Stimulated activated CD4-positive, alpha-beta T cell treated with anti-CD3 and anti-CD28 coated beads, TNF-alpha, amount 100 ng/mL, for 1 hour (primary cell): ENCODE measurements at places on chromosomes 3 and 15.

DNA sequence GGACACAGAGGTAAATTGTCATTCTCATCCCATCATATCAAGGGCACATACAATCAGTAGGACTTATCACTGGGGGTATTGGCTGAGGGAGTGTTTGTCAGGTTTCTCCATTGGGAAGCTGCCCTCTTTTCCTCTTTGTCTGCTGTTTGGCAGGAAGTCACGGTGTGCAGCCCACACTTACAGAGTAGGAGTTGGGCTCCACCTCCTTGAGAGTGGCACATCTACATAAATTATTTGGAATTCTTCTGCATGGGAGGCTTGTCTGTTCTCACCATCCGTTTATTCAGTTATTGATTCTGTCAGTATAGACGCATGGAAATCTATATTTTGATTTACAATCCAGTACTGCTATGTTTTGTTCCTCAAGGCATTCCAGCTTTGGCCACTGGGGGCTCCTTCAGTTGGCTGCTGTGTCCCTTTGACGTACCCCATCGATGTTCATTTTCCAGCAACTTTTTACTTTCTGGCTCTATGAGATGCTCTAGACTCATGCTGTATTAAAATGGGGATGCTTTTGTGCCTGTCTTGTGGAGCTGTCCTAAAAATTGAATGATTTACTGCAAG lies 200.3 kb downstream of the SLCO3A1 start:
- DNase-seq = no peak

DNA sequence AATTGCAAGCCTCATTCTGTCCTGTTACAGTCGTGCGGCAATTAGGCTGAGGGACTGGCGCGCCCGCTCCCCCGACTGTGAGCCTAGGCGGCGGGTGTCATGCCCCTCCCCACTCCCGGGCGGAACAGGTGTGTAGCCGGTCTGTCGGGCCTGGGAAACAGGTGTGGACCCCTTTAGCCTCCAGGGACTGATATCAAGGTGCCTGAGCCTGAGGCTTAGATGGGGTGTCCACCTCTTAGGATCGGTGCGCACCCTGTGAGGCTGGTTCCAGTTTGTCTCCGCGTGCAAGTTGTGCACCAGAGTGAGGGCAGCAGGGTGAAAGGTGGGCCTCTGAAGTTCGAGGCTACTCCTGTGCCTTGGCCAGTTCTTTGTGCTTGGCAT lies 686 bp downstream of the VPS8 start:
- DNase-seq = no peak

GRCh38 chr3:143358155-143358792 lies 238.7 kb downstream of the CHST2 start:
- DNase-seq = no peak

- no peak for DNase-seq
Measured at GRCh38 chr3:127408684-127409420, 121.0 kb upstream of the PRR20G start.

GRCh38 chr3:78459796-78460195 lies 1308.0 kb downstream of the ROBO1 start:
- DNase-seq = no peak

GRCh38 chr3:18351069-18351628 lies 74.0 kb downstream of the SATB1 start:
- DNase-seq = no peak

DNA sequence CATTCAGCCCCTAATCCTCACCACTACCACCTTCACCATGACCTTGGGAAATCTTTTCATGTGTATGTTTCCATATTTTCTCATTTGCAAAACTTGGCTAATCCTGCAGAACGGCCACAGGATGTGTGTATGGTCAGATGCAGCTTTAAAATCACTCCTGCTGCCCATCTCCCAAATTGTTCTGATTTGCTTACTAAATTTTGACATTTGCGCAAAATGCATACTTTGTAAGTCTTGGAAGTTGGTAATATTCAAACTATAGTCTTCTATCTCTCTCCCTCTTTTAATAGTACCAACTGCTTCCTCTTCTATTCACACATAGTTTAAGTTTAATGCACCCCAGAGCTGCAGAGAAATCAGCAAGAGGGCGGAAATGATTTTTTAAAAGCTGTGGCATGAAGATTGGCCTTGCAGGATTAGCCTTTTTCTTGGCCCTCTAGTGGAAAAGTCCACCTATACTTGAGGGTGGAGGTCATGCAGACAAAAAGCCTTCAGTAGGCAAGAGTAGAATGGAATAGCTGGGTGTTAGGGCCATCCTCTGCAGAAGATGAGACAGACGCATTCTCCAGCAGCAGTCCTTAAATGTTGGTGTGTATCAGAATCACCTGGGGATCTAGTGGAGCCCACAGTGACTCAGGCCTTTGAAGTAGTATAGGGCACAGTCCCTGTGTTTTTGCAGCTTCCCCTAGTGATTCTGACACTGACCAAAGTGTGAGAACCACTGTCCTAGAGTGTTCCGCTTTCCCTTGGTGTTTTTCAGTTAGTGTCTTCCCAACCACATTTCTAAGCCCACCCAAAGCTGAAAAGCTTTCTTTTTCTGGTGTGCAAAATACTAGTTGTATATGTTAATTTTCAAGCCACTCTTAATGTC lies 181.7 kb downstream of the CHST2 start:
- DNase-seq = no peak

DNA sequence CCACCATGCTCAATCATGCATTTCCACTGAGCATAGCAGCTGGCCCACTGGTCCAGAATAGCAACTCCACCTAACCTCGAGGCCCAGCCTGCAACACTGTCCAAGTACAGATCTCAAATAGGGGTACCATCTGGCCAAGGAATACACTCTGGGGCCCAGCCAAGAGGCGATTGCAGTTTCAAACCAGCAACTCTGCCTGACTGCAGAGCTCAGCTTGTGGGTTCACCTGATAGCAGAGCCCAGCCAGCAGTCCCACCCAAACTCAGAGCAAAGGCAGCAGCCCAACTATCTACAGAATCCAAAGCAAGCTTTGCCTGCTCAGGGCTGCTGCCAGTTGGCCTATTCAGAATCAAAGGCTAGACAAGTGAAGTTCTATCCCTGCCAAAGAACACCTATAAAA lies 30.5 kb downstream of the POLQ start:
- no peak for DNase-seq

GRCh38 chr3:187590861-187591576 lies 79.2 kb downstream of the SST start:
- DNase-seq = no peak

GRCh38 chr3:48459331-48459730 lies 12.8 kb downstream of the ATRIP start:
- no peak for DNase-seq

GRCh38 chr3:31832551-31832950 lies 148.5 kb downstream of the OSBPL10 start:
- no peak for DNase-seq

DNA sequence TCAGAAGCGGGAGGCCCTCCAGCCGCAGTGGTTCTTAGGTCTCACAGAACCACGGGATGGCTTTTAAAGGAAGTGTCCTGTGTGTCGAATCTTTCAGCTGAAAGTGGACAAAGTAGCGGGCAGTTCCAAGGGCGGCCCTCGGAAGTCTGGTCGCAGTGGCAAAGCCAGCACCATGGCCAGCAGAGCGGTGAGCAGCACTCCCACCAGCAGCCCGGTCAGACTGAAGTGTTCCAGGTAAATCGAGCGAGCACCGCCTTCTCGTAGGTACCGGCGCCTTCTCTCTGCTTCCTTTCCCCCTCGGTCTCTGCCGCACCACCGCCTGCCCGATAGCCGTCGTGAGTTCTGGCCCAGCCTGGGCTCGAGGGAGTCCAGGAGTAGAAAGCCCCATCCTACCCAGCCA lies 103.6 kb upstream of the ABHD17C start:
- DNase-seq = no peak

DNA sequence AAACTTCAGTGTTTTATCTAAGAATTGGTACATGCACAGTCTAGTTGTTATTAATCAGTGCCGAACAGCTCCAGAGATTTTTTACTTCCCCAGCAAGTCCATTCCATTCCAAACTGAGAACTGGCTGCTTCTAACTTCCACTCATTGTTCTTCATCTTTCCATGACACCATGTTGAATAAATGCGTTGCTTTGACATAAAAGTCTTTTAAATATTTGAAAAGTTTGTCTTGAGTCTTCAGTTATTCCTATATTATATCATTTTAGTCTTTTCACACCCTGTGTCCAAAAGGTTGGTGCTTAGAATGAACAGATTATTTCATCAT lies 65.4 kb downstream of the CMSS1 start:
- DNase-seq = no peak

DNA sequence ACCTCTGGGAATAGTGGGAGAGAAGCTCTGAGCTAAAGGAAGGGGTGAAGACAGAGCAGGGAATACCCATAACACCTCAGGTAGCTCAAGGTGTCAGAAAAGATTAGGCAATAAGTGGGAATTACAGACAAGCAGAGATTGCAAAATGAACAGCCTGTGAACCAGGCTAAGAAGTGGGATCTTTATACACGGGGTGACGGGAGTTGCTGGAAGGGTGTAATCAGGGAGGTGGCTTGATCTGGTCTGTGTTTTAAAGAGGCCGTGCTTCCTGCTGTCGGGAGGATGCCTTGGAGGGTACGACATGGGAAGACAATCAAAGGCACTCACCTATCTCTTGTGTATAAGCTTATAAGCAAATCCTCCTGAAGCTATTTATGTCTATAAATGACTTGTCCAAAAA lies 216.3 kb downstream of the CLSTN2 start:
- no peak for DNase-seq

- DNase-seq = no peak
Measured at GRCh38 chr3:123789760-123790159, 94.4 kb downstream of the MYLK start.

GRCh38 chr15:92407916-92408315 lies 14.2 kb downstream of the ST8SIA2 start:
- no peak for DNase-seq

DNA sequence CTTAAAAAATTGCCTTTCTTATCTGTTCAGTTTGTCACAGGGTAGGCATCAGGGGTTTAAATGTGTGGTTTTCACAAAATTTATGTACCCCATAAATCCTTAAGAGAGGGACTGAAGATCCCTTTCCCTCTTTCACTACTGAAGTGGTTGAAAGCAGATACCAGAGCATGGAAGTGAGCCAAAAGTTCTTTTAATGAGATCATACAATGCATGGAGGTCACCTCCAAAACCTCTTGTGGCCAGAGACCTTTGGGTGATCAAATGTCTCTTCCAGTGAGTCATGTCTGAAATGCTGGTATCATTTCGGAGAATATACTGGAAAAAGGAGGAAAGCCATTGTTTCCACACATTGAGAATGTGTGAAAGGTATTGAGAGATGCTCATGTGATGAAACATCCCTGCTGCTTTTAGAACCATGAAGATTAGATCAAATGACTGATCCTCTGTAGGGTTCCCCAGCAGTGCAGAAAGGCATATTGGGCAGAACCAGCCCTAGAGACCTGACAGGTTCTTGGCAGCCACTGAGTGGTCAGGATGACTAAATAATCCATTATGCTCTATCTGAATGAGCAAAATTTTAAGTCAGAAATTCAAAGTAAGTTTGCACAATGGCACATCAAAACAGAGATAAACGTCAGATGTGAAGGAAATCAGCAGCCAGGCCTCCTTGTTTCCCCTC lies 165.8 kb upstream of the SLC2A2 start:
- DNase-seq = no peak

- no peak for DNase-seq
Measured at GRCh38 chr15:27939246-27939645, 159.9 kb downstream of the OCA2 start.

- no peak for DNase-seq
Measured at GRCh38 chr3:51434746-51435327, 43.8 kb downstream of the RBM15B start.

DNA sequence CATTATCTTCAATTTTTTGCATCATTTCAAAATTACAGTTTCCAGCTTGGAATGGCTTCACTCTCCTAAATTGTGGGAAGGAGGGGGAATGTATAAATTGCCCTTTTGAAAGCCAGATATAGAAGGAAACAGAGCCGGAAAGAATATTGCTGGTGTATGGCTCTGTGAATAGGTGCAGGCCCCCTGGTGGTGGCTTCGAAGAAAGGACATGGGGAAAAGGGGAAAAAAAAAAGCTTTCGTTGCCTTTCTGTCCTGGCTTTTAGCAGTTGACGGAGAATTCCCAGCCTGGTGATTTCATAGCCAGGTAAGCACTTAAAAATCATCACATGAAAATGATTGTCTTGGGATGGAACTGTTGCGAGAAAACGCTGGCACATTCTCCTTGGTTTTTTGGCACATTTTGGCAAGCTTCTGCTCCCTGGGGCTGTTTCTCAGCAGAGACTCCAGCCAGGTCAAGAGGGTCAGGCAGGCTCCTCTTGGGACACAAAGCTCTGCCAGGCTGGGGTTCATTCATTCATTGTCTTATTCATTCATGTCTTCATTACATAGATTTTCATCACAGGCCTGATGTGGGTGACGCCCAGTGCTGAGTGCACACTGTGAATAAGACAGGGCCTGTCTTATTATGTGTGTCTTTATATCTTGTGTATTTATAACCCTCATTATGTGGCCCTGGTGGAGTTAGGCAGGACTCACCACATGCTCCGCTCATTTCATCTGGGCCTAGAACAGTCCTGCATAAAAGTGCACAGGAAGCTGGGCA lies 300.0 kb upstream of the TPM1 start:
- no peak for DNase-seq

- DNase-seq = no peak
Measured at GRCh38 chr3:107589454-107589853, 66.7 kb downstream of the BBX start.

DNA sequence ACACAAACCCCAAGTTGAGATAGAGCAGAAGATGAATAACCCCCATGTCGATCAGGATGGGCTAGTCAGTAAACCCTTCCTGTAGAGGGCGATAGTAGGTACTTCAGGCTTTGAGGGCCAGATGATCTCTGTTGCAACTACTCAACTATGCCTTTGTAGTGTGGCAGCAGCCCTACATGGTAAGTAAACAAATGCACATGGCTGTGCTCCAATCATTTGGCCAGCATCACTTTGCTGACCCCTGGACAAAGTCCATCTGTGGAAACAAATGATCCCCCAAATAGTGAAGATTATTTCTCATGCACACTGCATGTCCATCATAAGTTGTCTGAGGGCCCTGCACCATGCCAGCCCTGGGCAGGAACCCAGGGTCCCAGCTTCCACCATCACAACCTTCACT lies 402.2 kb upstream of the PROK2 start:
- no peak for DNase-seq

DNA sequence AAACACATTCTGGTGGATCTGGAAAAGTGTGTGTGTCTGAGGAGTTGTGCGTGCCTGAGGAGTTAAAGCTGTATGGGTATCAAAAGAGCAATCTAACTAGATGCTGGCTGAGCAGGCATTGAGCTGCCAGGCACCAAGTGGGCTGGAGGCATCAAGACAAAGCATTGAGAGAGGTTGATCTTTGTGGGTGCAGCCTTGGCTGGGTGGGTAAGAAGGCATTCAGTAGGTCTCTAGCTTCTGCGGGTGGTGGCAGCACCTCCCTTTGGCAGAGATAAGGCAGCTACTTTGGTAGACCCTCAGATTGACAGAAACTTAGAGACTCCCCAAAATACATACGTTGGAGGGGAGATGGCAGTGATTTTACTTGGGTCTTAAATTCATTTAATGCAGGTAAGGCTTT lies 15.8 kb upstream of the TMEM212 start:
- DNase-seq = no peak

DNA sequence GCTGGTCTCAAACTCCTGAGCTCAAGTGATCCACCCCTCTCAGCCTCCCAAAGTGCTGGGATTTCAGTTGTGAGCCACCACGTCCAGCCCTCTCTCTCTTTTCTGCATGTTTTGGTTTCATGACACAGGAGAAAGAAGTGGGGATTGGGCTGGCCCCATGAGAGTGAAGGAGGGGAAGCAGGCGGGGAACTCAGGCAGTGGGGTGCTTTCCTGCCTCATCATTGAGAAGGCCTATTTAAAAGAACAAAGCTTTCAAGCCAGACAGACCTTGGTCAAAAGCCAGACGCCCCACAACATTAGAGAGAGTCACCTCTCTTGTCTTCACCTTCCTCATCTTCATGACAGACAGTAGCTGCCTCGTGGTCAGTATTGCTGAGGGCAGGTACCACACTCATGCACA lies 15.9 kb downstream of the PSTPIP1 start:
- DNase-seq = no peak
